Activated T-helper 2 cell treated with anti-CD3 and anti-CD28 coated beads, Interferon-gamma antibody, Interleukin-2, Interleukin-4, amounts not matched to agents 10 μg/mL and 5 μg/mL and 100 μg/mL, durations not matched to agents 14 hours and 24 hours and 36 hours (primary cell): ENCODE measurements at places on chromosomes 1 and 21.
A peak's percentile ranks its signal among the peaks of the same experiment; 100 is the strongest.

GRCh38 chr1:25620701-25621350 is 4.2 kb downstream of the MAN1C1 start:
- DNase-seq: no peak

GRCh38 chr1:10424034-10424433 is 6.2 kb upstream of the CENPS start:
- no peak for DNase-seq

GRCh38 chr1:192530254-192530653 is 45.3 kb upstream of the RGS1 start:
- no peak for DNase-seq

DNA sequence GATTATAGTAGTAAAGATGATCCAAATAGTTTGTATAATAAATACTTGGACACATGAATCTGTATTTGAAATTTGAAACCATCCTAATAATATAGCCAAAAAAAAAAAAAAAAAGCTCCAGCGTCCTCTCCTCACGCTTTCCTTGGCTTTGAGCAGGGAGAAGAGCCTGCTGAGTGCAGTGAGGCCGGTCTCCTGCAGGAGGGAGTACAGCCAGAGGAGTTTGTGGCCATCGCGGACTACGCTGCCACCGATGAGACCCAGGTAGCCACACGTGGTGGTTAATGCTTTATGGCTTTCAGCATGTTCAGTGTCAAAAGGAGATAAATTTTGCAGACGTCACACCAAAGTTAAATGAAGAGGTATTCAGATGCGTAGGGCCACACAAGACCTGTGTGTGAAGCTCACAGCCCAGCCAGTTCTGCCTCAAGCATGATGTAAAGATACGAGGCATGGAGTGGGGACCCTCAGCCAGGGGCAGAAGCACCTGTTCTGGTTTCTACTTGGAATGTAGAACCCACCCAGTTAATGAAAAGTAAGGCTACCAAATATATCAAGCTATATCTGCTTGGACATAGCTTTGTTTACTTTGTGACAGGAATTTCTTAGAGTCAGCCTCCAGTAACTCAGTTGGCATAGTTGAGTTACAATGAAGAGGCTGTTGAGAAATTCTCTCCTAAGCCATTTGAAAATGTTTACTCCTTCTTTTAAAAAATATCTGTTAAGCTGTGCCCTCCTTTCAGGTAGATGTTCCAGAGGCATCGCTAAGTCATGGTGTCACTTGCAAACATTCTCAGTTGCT is 8.1 kb downstream of the PRMT2 start:
- no peak for DNase-seq

GRCh38 chr21:36640174-36640720 is 58.7 kb upstream of the SIM2 start:
- DNase-seq: no peak

DNA sequence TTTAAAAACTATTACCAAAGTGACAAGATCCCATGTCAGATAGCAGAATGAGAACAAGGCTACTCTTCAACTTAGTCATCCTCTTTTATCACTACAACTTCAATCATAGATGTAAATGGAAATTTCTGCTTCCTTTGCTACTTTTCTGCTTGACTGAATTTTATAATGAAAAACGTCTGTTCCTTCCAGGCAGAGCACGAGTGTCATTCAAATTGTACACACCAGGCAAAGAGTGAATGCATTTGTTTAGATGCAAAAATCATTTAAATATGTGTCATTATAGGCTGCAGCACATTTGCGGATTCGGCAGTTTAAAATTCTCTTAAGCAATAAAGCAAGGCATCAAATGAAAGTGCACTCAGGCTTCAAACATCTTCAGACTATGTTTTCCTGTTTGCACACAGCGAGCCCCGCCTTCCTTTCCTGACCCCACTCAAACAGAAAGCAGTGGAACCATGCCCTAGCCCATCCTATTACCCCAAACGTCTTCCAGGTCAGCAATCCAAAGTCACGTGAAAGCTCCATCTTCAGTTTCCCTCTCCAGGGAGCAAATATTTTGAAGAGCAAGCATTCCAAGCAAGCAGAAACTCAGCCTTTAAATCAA is 99.6 kb downstream of the APP start:
- DNase-seq: peak; percentile 27

- DNase-seq: no peak
Measured at GRCh38 chr1:54299037-54299436, 99.1 kb downstream of the MRPL37 start.

DNA sequence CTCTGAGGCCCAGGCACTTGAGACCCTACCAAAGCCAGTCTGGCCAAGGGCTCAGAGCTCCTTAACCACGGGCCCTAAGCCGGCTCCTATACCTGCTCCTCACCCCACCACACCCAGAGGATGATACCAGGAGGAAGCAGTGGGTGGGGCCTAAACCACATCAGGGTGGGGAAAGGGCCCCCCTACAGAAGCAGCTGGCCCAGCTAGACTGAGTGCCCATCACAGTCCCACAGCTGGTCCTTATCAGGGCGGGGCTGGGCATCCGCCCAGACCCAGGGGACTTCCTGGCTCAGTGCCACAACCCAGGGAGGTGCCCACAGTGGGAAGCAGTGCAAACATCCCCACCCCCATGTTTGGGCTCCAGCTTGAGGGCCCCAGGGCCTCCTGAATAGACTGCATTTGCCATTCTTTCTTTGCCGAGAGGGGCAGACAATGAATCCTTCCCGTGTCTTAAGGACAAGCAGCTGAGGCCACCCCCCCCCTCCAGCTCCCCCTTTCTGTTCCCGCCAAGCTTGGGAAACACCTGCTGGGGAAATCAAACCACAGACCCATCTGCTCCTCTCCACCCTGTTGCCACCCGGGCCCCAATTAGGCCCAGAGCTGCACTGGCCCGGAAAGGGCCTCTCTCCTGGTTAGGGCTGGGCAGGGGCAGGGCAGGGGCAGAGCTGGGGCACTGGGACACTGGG is 6.2 kb downstream of the E2F2 start:
- no peak for DNase-seq

DNA sequence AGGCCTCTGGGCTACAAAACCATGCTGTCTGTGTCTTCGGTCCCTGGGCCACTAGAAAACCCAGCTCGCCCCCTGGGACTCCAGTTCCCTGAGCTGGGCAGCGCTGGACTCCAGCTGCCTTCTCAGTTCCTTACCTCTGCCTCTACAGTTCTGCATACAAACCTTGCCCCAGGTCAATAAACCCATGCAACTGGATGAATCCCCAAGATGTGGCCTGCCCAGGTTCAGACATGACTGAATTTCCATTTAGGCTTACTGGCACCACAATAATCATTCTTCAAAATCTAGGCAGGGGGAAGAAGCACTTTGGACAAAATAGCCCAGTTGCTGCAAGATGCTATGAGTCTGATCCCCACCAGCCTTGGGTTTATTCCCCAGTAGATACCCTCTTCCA is 159.5 kb downstream of the RRAGC start:
- no peak for DNase-seq

DNA sequence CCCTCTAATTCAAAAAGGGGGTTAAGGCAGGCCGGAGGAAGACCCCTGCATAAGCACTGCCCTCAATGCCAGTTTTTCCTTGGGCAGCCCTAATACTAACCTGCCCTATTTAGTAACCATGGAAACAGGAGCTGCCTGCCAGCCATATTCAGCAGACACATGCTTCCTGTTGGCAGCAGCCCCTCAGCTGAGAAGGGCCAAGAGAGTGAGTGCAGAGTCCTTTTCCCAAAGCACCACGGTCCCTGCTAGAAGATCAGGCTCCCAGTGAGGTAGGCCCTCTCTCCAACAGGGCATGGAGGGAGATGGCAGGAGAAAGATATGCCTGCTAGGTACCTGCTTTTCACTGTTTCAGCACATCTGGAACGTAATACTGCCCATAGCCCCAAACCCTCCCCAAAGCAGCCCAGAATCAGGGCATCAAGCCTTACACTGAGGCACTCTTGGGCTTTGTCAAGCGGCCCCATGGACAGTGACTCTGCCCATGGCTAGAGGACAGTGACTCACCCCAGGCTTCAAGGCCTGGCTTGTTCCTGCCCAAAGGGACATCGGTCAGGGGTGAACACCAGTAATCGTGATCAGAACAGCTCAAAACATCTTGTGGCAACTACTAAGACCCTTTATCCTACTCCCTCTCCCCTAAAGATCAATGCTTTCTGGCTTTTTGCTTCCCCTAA is 64.5 kb downstream of the BCAR3 start:
- DNase-seq: no peak

- DNase-seq: no peak
Measured at GRCh38 chr1:232382671-232383070, 247.3 kb downstream of the SIPA1L2 start.

DNA sequence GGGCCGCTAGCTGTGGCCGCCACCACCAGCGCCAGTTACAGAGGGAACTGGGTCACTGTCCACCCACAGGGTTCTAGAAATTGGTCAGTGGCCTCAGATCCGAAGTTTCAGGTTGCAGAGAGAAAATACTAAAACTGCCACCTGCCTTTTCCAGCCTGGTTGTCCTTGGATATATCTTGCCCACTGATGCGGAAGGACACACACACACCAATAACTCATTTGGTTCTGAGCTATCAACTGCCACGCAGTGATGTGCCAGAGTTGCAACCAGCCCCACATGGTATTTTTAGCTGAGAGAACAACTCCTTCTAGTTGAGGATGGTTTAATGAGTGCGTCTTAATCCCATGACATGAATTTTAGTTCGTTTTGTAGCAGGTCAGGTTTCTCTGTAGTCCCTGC is 68.1 kb downstream of the SH3BGR start:
- no peak for DNase-seq

- no peak for DNase-seq
Measured at GRCh38 chr1:25566176-25566729, 22.8 kb downstream of the LDLRAP1 start.

- no peak for DNase-seq
Measured at GRCh38 chr1:169565335-169566271, 20.7 kb downstream of the F5 start.

- no peak for DNase-seq
Measured at GRCh38 chr1:232459826-232460225, 170.1 kb downstream of the SIPA1L2 start.

DNA sequence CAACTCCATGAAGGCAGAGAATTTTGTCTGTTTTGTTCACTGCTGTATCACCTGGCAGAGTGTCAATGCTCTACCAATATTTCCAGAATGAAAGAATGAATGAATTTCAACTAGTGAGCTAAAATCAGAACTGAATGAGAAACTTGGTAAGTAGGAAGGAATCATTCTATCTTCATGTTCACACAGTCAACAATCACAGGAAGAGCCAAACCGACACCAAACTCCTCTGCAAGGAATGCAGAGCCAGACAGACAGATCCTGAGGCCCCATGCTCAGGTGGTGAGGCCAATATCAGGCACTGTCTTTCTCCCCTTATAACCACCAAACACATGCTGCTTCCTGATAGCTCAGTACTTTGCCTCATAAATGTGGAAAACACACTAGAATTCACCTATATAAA is 139.1 kb downstream of the SLC45A1 start:
- no peak for DNase-seq

DNA sequence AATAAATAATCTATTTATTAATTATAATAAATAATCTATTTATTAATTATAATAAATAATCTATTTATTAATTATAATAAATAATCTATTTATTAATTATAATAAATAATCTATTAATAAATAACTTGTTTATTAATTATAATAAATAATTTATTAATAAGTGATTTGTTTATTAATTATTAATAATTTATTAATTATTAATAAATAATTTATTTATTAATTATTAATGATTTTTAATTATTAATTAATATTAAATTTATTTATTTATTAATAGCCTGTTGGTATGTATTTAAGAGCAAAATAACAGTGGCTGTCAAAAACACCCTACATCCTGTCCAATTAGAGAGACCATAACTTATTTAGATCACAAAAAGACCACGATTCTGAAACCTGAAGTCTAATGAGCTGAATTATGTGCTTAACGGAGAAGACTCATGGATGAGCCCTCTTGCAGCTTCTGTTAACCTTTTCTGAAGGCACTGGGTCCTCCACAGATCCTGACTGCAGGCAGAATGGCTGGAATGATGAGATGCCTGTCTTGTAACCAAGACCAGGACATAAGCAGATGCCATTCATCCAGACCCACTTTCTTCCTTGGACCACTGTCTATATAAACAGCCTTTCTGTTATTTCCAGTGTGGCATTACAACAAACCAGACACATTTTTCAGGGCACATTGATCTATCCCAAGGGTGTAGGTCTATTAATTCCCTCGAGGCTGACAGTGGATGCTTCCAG is 134.2 kb downstream of the SETD4 start:
- DNase-seq: no peak

DNA sequence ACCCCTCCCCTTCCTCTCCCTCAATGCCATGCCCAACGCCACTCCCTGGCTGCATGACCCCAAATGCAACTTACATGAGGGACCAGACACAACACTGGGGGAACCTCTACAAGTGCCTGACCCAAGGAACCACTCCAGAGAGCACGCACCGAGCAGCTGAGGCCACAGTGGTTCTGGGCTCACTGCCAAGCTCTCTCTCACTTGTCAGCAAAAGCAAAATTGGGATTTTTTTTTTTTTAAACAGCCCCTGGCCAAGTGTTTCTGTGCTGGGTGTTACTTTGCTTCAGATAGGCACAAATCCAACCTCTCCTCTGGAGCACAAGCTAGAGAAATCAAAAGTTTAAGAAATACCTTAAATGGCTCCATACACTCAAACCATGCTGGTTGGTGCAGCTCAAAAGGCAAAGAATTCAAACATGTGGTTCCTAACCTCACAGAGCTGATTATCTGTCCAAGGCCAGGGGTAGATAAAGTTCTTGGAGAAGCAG is 363.0 kb downstream of the SETD4 start:
- DNase-seq: no peak

DNA sequence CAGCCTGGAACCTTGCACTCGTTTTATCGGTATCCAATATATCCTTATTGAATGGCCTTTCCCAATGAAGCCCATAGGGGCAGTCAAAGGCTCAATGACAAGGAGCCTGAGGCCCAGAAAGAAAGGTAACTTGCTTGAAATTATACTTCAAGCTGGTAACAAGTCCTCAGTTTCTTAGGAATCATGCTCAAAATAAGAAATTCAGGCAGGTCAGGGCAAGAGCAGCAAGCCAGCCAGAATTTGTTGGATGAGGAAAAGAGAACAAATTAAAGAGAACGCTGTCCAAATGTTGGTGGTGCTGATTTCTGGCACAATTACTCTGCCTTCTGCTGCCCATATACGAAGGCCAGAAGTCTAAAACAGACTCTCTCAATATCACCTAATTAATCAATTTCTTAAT is 77.6 kb downstream of the DDX20 start:
- DNase-seq: no peak

GRCh38 chr1:43232482-43232881 is 37.3 kb upstream of the TMEM125 start:
- DNase-seq: no peak

GRCh38 chr1:205325334-205325884 is 3.9 kb upstream of the NUAK2 start:
- DNase-seq: peak; percentile 16

DNA sequence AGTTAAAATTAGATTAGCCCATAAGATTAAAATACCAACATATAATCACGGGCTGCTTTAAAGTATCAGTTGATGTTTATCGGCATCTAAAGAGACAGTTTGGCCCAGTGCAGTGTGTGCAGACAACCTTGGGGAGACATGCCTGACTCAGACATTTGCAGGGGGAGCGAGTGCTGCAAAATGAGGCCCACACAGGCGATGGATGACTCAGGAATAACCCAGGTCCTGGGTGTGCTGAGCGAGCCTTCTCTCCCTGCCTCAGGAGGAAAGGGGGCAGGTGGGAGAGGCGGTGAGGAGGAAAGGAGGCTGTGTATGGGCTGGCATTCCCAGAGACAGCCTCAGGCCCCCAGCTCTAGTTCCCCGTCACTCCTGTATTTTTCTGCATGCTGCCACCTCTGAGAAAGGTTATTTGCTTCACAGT is 9.0 kb downstream of the SLC9A1 start:
- no peak for DNase-seq
